CD14-positive monocyte (primary cell): ENCODE measurements at places on chromosomes 16 and 17.
A peak's percentile ranks its signal among the peaks of the same experiment; 100 is the strongest.

GRCh38 chr17:39236450-39236927, 10.7 kb upstream of the STAC2 start:
- no peak for DNase-seq

DNA sequence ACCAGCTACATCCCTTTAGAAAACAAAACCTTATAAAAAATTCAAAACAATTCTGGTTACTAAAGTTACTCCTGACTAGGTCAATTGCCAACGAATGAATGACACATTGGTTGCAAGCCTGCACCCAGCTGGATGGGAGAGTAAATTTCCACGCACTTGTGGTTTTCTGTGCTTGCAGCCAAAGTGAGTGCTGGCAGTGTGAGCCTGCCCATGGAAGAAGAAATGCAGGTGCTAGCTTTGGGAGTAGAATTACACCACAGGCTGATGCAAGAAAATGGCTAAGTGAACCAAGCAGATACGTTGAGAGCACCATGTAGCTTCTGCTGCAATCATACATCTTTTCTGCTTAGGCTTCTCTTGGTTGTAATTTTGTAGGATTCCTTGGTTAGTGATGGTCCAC, 74.6 kb downstream of the SYCE1L start:
- DNase-seq = no peak

DNA sequence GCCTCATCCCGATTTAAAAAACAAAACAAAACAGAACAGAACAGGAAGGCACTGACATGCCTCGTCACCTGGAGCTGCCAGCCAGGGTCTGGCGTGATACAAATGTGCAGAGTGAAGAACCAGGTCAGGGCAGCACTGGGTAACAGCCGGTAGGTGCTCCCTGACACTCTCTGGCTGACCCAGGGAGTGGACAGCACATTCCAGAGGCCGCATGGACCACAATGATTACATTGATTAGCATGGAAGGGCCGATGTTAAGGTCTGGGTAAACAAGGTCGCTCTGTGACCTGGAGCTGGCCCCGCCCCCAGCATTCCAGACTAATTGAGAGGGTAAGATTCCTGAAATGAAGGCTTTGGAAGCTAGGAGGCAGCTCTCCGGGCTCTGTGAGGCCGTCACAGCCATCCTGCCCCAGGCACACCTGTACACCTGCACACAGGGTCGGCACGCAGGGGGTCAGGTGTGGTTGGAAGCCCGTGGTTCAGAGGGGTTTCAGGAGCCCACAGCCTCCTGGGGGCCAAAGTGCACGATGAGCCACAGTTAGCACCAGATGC, 21.4 kb downstream of the PIEZO1 start:
- no peak for DNase-seq

- DNase-seq = no peak
Observed at GRCh38 chr17:41734139-41734948, at the start of gene HAP1. HAP1 (minus strand) TSS chr17:41734643; CDS start chr17:41734634, 9 bp downstream.

DNA sequence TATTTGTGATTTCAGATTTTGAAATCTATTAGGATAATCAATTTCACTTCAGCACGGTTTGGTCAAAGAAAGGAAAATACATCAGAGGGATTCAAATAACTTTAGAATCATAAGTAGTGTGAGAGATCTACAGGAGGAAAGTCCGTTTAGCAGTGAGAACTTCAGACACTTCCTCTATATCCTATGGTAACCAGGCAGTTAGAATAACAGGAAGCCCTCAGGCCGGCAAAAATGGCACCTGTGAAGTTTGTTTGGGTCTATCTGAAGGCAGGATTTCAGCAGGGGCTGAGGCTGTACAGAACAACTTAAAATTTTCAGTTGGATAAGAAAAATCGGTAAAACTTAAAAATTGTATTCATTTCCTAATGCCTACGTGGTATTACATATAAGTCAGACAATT, 24.9 kb downstream of the KCNJ16 start:
- peak; percentile 73 for DNase-seq

DNA sequence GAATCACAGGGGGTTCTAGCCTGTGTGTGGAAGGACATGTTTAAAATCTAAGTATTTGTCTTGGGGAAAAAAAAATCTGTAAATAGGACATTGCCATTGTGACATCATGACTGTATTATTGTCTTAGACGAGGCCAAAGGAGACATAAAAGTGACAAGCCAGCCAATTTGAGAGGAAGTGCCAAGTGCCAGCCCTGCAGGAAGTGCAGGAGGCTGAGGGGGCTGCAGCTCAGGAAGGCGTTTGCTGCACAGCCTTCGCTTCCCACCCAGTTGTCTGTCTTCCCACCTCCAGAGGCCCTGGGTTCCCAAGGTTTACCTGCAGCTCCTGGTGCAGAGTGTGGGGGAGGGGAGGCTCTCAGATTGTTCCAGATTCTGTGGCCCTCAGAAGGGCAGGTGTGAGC, 1.3 kb downstream of the ADCY7 start:
- peak; percentile 54 for DNase-seq

GRCh38 chr16:89319886-89320781, 102.6 kb downstream of the ZNF778 start:
- DNase-seq = peak; percentile 11

GRCh38 chr16:35203636-35204035, 1744.2 kb downstream of the TP53TG3F start:
- DNase-seq = no peak
